ENCODE measurements at places on chromosomes 5 and 9. TPM values are rescaled to one million over a fixed set of nuclear protein-coding genes. Genes with fewer than 3 reads are reported as not detected.

HRH2 gene
- total RNA-seq: not detected

SPTLC1 gene
- total RNA-seq: 88.3 TPM

RNF130 gene
- 33.9 TPM for total RNA-seq

NIPAL4 gene
- not detected for total RNA-seq

AJM1 gene
- total RNA-seq: 0.95 TPM

HTR4 gene
- not detected for total RNA-seq

OR1N2 gene
- not detected for total RNA-seq

EFNA5 gene
- 0.77 TPM for total RNA-seq

IL7R gene
- total RNA-seq: 0.79 TPM

ENTPD8 gene
- total RNA-seq: not detected

CYLC2 gene
- total RNA-seq: not detected

ENC1 gene
- total RNA-seq: 14.5 TPM

SH3RF2 gene
- 0.79 TPM for total RNA-seq

PTGR1 gene
- 63.9 TPM for total RNA-seq

IGFBPL1 gene
- not detected for total RNA-seq

Measured in bronchial smooth muscle cell (primary cell).